ENCODE measurements at places on chromosomes 6 and 20.
A peak's percentile ranks its signal among the peaks of the same experiment; 100 is the strongest.

DNA sequence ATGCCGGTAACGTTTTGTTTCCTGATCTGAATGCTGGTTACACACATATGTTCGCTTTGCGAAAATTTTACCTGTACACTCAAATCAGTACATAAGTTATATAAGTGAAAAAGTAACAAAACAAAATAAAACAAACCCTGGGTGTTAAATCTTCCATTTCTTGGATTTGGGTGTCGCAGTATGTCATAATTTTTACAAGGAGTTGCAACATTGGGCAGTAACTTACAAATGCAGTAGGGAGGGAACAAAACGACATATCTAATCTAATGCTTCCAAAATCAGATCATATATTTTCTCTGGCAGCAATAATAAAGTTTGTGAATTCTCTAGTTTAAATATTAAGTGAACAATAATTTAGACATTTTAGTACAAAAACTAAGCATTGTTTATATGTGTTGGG, 25.2 kb downstream of the SNX14 start:
- DNase-seq = no peak

- no peak for DNase-seq
These were observed 51.6 kb upstream of the CHD6 start for GRCh38 chr20:41669708-41670263.

DNA sequence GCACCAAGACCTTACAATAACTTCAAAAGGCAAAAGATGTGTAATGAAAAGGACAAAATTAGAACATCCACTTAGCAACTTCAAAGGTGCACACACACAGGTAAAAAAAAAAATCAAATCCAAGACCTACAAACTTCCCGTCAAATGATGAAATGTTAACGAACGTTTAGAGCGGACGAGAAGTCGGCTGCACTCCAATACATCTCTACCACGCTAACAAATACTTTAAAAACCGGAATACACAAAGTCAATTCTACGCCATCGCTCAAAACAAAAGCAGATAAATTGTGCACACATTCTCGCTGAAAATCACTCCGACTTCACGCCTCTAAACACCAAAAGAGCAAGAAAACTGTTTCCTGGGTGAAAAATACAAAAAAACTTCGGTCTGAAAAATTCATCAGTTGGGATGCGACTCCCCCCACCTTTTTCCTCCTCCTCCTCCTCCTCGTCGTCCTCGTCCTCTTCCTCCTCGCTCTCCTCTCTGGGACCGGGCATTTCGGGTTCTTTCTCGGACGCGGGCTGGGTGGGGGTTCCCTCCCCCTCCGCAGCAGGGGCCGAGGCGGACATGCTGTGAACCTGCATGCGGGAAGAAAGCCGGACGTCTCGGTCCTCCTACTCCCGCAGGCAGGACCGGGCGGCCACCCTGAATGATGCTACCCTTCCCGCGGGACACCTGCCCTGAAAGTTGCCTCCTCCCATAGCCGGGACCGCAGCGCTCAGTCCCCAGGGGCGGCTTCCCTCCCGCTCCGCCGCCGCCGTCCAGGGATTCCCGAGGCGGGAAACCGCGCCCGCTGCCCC, 712 bp downstream of the DEK start:
- DNase-seq = no peak

DNA sequence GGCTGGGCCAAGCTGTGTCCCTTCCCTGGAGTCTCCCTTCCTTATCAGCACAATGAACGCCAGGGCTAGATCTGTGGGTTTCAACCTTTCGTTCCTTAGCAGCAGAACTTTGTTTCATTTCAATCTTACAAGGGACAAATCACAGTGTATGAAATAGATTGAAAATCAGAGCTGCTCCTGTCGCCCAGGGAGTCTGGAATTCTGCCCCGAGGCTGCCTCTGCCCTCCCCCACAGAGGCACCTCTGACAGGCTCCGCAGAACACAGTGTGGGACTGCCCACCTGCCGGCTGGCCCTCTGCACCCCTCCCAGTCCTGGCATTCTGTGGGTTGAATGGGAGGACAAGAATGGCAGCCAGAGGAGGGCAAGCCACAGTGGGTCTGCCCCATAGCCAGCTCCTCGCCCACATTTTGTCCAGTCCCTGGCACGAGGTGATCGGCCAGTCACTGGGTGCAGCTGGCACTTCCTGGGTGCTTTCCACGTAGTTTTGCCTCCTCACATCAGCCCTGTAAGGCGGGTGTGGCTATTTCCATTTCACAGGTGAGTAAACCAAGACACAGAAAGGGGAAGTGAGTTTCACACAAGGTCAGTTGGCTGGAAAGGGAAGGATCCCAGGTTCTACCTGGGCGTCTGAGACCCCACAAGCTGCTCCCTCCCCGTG, 26.1 kb downstream of the MANBAL start:
- DNase-seq = no peak

DNA sequence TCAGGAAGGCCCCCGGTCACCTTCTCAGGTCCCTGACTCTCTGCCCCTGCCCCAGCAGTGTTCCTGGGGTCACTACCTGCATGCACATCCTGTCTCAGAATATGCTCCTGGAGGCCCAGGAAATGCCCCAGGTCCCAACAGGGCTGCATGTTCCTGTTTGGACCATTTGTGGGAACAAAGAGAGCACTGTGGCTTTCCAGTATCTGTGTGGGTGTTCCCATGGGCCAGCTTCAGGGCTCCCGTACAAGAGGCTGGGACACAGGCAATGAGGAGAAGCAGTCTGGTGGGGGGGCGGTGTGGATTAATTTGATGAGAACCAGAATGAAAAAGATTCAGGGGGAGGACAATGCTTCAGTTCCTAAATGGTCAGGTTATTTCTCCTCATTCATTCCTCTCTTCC, 61.5 kb upstream of the GGTLC1 start:
- no peak for DNase-seq

DNA sequence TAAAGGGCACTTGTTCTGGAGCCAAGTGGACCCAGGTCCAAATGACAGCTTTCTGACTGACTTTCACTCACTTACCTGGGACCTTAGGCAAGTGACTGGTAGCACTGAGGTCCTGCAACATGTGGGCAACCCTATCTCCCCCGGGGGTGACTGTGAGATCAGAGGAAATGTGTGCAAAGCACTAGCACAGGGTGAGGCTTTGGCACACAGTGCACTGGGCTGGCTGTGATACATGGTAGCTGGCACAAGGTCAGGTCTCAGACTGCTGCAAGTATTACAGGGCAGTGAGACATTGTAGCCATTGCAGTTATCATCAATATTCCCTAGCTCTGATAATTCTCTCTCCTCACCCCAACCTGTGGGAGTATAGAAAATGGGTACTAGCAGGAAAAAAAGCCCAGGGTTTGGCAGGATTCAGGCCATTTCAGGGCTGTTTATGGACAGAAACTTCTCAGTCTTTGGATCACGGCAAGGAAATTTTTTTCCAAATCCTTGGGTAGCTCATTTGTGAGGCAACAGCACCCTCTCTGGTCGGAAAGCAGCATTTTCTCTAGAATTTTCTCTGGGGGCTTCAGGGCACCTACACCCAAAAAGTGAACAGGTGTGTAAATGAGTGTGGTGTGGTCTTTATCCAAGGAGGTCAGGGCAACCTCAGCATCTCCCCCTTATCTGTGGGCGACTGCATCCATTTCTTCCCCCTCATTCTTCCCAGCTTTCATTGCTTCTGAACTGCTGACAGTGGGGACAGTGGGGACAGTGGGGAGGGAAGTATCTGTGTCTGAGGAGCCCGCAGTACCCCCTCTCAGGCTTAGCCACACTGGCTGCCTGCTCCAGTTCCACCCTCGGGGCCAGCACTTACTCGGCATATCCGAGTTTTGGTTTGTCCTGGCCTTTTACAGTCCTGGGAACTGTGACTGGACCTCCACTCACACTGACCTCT, 148.7 kb upstream of the PHACTR3 start:
- no peak for DNase-seq

GRCh38 chr6:20978151-20978614, 443.9 kb downstream of the CDKAL1 start:
- no peak for DNase-seq

- DNase-seq = no peak
These were observed 108.4 kb downstream of the HUS1B start for GRCh38 chr6:548517-548916.

GRCh38 chr6:4571011-4571410, 205.2 kb upstream of the CDYL start:
- no peak for DNase-seq

DNA sequence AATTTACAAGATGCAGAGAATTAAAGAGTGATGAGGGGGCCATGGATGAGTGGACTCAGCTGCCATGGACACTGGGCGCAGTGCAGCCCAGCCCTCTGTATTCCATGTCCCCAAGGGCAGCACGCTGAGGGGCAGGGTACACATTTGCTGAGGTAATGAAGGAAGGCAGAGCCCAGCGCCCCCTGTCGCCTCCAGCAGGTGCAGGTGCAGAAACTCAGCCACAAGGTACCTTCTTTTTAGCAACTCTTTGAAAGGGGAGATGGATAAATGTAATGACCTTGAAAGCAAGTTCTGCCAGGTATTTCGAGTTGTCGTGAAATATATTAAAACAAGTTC, 7.1 kb downstream of the CD93 start:
- DNase-seq = no peak

GRCh38 chr20:42252116-42252515, 633.9 kb upstream of the CHD6 start:
- DNase-seq = no peak

- DNase-seq = no peak
These were observed 160.8 kb downstream of the CDC5L start for GRCh38 chr6:44548319-44548718.

DNA sequence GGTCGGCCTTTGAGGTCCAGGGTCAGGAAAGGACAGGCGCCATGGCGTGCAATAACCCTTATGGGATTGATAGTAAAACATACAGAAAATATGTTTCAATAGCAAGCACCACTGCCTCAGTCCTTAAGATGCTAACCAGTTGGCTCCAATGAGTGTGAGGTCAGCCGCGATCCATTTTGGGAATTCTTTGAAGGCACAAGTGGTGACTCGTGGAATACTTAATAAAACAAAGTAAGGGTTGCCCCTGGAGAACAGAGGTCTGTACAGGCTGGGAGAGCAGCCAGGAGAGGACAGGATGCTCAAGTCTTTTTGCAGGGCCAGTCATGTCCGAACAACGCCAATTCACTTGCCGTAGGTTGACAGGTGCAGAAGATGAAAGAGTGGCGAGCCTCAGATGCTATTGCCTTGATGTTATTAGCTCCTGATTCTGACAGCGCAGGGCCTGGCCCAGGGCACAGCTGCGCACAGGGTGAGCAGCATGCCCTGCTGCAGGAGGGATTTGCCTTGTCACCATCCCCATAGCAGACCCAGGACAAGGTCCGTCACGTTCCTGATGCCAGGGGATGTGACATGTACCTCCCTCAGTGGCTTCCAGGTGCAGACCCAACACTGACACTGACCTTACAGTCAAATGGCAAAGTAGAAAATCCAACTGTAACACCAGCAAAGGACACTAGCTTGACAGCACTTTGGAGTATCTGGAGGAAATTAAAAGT, 21.8 kb downstream of the SYNDIG1 start:
- DNase-seq = no peak

GRCh38 chr6:21836277-21836676, 242.7 kb downstream of the SOX4 start:
- no peak for DNase-seq

DNA sequence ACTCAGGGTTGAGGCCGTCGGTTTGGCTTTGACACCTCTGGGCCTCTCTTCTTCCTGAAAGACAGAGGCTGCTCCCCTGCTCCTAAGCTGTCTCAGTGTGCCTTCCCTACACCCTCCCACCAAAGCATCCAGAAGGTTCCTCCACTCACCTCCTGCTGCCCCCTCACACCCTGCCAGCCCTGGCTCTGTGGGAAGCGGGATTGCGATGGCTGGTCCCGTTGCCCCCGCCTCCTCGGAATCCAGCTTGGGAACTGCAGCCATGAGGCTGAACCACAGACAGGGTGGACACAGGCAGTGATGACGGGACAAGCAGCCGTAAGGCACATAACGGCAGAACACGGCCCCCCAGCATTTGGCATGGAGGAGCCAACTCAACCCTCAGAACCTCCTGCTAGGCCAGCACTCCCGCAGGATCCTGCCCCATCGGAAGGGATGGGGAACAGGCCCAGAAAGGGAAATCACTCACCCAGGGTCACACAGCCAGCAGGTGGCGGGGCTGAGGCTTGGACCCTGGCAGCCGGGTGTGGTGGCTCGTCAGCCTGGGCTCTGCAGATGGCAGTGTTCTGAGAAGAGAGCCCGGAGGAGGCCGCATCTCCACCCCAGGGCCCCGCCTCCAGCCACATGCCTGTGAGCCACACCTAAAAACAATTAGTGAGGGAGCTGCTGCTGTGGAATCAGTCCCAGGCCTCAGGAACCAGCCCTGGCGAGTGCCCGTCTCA, 139.6 kb downstream of the PHACTR3 start:
- DNase-seq = peak; percentile 47

GRCh38 chr6:13655700-13656099, 40.6 kb downstream of the NOL7 start:
- DNase-seq = no peak

GRCh38 chr6:42441697-42442081, 10.0 kb downstream of the TRERF1 start:
- DNase-seq = no peak

DNA sequence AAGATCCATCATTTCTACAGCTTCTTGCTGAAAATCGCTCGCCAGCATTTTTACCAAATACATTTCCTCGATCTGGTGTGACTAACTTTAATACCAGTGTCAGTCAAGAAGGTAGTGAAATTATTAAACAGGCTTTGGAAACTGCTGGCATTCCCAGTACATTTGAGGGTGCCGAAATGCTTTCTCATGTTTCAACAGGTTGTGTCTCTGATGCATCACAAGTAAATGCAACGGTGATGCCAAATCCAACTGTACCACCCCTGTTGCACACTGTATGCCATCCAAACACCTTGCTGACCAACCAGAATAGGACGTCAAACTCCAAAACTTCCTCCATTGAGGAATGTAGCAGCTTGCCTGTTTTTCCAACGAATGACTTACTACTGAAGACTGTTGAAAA, 64.4 kb upstream of the SMIM8 start:
- DNase-seq = no peak

GRCh38 chr20:24605937-24606455, 136.6 kb downstream of the SYNDIG1 start:
- no peak for DNase-seq

- peak; percentile 54 for DNase-seq
These were observed 1336.7 kb upstream of the CITED2 start for GRCh38 chr6:140711019-140711613.

- no peak for DNase-seq
These were observed 21.6 kb downstream of the KIF16B start for GRCh38 chr20:16551607-16552006.

- no peak for DNase-seq
These were observed 6.1 kb upstream of the FRK start for GRCh38 chr6:116066789-116067188.
